ENCODE measurements at places on chromosomes 5 and 9. TPM values are rescaled to one million over a fixed set of nuclear protein-coding genes. Genes with fewer than 3 reads are reported as not detected.
A peak's percentile ranks its signal among the peaks of the same experiment; 100 is the strongest.

GRCh38 chr5:87885758-87886157 lies 382.9 kb downstream of the TMEM161B start:
- no peak overlapping the region for H3K4me3 ChIP-seq
- H3K27me3 ChIP-seq = no peaks in the 10 kb centered on the region
- no peak for DNase-seq
- no peaks in the 10 kb centered on the region for H3K4me1 ChIP-seq
- H3K36me3 ChIP-seq = no peaks in the 10 kb centered on the region

- DNase-seq = no peak
- no peak overlapping the region for H3K27ac ChIP-seq
- H3K4me1 ChIP-seq = no peaks in the 10 kb centered on the region
- no peak overlapping the region for H3K4me3 ChIP-seq
- H3K36me3 ChIP-seq = no peaks in the 10 kb centered on the region
- H3K27me3 ChIP-seq = no peaks in the 10 kb centered on the region
These were observed 80.7 kb upstream of the ADRA1B start for GRCh38 chr5:159835548-159835947.

GRCh38 chr5:78896132-78896531 lies 89.0 kb downstream of the ARSB start:
- no peak for DNase-seq
- no peak overlapping the region for H3K27ac ChIP-seq
- no peaks in the 10 kb centered on the region for H3K27me3 ChIP-seq
- no peaks in the 10 kb centered on the region for H3K4me1 ChIP-seq
- no peak overlapping the region for H3K4me3 ChIP-seq
- no peaks in the 10 kb centered on the region for H3K36me3 ChIP-seq

- H3K4me1 ChIP-seq = no peaks in the 10 kb centered on the region
- H3K27me3 ChIP-seq = no peaks in the 10 kb centered on the region
- H3K36me3 ChIP-seq = no peaks in the 10 kb centered on the region
- DNase-seq = peak; percentile 65
- no peak overlapping the region for H3K27ac ChIP-seq
These were observed 305.1 kb downstream of the PSAT1 start for GRCh38 chr9:78601957-78602565.

DNA sequence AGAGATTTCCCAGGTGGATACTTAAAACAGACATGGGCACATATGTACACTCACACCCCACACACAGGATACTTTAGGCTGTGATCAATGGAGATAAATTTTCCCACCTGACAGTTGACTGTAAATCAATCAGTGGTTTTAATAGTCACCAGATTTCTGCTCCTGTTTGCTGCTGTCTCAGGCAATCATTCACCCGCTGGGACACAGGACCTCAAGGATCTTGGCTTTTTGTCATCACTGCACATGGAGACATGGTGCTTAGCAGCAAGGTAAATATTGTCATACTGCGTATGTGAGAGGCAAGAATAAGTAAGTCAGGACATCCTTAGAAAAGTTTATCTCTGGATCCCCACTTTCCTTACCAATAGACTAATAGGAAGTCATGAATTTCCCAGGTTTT lies 60.8 kb upstream of the KLF9 start:
- no peak overlapping the region for H3K27ac ChIP-seq
- H3K4me1 ChIP-seq = peaks cover 12% of the 10 kb centered on the region
- H3K4me3 ChIP-seq = no peak overlapping the region

DNA sequence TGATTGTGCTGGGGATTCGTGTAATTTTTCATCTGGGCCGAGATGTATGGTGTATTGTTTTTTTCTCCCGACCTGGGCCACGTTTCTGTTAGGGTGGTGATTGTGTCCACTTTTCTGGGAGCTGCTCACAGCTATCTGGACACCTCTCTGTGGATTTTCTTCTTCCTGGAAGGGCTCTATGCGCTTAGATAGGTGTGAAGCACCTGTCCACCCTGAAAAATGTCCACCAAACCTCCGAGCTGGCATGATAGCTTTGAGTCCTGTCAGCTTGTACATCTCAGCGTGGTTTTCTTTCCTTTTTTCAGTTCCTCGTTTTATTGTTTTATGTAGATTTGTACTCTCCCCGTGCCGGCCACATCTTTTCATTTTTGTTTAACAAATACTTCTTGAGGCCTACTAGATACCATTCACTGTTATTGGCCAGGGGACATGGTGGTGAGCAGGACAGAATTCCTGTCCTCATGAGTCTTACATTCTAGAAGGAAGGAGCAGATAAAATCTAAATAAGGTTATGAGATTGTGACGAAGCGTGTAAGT lies 1.1 kb downstream of the UGCG start:
- H3K27ac ChIP-seq = 0 out of 2 replicates have a peak overlapping the region, but pooled peaks have one; percentile 11
- no peak for DNase-seq
- H3K36me3 ChIP-seq = no peaks in the 10 kb centered on the region
- H3K4me1 ChIP-seq = peaks cover 29% of the 10 kb centered on the region
- H3K4me3 ChIP-seq = peak overlapping the region; percentile 85

GRCh38 chr5:175621971-175622370 lies 35.9 kb upstream of the HRH2 start:
- no peaks in the 10 kb centered on the region for H3K27me3 ChIP-seq
- no peak for DNase-seq
- H3K4me3 ChIP-seq = no peak overlapping the region
- peaks cover 8% of the 10 kb centered on the region for H3K4me1 ChIP-seq

DNA sequence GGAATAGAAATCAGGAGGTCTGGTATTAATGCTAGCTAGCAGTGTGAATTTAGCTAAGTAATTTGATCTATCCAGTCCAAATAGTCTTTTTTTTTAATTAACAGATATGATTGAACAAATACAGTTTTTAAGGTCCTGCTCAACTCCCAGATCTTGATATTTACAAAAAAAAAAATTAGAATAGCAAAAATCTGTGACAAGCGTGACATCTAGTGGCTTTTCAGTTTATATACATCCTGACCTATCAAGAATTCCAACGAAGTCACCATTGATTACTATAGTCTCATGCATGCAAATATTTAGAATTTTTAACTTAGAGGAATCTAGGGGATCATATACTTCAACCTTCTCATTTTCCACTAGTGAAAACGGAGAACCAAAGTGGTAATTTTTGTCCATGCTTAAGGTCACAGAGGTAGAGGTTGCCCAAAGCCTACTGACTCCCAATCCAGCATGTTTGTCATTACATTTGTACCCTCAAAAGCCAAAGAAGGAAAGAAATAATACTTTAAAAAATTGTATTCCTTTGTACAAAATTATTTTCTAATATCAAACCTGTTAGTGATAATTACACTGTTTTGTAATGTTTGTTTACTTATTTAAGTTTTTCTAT lies 17.6 kb upstream of the TARS1 start:
- no peaks in the 10 kb centered on the region for H3K36me3 ChIP-seq
- peak; percentile 34 for DNase-seq
- H3K4me3 ChIP-seq = no peak overlapping the region
- no peak overlapping the region for H3K27ac ChIP-seq
- H3K27me3 ChIP-seq = no peaks in the 10 kb centered on the region

GRCh38 chr5:160605266-160605665 lies 183.6 kb downstream of the PTTG1 start:
- H3K27ac ChIP-seq = no peak overlapping the region
- no peaks in the 10 kb centered on the region for H3K4me1 ChIP-seq
- H3K36me3 ChIP-seq = no peaks in the 10 kb centered on the region
- H3K4me3 ChIP-seq = no peak overlapping the region
- no peaks in the 10 kb centered on the region for H3K27me3 ChIP-seq
- no peak for DNase-seq

- no peak overlapping the region for H3K4me3 ChIP-seq
- no peak for DNase-seq
- no peaks in the 10 kb centered on the region for H3K27me3 ChIP-seq
- H3K4me1 ChIP-seq = no peaks in the 10 kb centered on the region
- H3K36me3 ChIP-seq = no peaks in the 10 kb centered on the region
- no peak overlapping the region for H3K27ac ChIP-seq
These were observed 532.4 kb downstream of the TLR4 start for GRCh38 chr9:118236625-118237024.

SLC34A3 gene
- not detected for polyA plus RNA-seq

CHSY3 gene
- polyA plus RNA-seq = 0.44 TPM
